Psoas muscle (tissue), 8 donors: ENCODE measurements at places on chromosomes 6 and 20. TPM values are rescaled to one million over a fixed set of nuclear protein-coding genes. Genes with fewer than 3 reads are reported as not detected.

- DNase-seq: no peak
- no peak overlapping the region for H3K27ac ChIP-seq
- H3K27me3 ChIP-seq: no peaks in the 10 kb centered on the region
- H3K4me3 ChIP-seq: no peak overlapping the region
- no peaks in the 10 kb centered on the region for H3K4me1 ChIP-seq
- H3K36me3 ChIP-seq: no peaks in the 10 kb centered on the region
Measured at GRCh38 chr6:1991332-1991878, 254.0 kb downstream of the GMDS start.

DNA sequence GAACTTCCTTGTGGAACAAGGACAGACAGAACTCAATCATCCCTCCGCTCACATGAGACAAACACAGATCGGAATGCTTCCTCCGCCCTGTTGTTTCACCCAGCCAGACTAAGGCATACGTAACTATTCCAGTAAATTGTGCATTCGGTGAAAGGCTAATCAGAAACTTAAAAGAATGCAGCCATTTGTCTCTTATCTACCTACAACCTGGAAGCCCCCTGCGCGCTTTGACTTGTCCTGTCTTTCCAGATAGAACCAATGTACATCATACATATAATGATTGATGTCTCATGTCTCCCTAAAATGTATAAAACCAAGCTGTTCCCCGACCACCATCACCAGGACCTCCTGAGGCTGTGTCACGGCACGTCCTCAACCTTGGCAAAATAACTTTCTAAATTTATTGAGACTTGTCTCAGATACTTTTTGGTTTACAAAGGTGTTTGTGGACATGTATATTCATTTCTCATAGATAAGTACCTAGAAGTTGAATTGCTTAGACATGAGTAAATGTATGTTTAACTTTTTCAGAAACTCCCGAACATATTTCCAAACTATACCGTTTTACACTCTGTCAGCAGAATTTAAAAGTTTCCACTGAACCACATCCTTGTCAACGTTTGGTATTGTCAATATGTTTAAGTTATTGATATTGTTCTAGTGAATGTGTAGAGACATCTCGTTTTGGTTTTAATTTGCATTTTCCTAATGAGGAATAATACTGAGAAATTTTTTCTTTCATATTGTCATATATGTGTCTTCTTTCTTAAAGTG, 197.6 kb upstream of the THBS2 start:
- DNase-seq: no peak
- no peaks in the 10 kb centered on the region for H3K4me1 ChIP-seq
- H3K27me3 ChIP-seq: no peaks in the 10 kb centered on the region
- no peaks in the 10 kb centered on the region for H3K36me3 ChIP-seq

DNA sequence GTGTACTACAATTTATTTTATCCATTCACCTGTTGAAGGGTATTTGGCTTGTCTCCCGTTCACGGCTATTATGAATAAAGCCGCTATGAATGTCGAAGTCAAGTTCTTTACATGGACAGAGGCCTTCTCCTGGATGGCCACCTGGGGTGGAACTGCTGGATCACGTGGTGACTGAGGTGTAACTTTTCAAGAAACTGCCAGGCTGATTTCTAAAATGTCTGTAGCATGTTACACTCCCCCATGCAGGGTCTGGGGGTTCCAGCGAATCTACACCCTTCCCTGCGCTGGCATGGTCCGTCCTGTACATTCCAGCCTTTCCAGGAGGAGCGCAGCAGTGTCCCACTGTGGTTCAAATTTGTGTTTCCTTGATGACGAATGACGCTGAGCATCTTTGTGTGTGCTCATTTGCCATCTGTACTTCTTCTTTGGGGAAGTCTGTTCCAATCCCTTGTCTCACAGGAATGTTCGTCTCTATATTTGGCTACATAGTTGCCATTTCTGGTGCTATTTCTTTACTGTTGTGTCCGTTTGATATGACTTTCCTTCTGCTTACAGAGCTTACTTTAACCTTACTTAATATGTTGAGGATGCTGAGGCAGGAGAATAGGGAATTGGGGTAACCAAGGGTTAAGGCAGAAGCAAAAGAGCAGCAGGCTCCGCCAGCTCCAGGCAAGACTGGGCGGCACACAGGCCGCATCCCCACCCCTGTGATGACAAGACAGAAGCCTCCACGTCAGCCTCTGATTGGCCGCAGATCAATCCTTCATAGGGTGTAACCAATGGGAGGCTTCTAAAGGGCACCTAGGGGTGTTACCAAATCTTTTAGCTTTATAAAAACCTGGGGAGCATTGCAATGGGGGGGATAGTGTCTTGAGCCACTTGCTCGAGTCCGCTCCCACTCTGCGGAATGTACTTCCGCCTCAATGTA, 106.6 kb downstream of the TAF4 start:
- no peaks in the 10 kb centered on the region for H3K4me1 ChIP-seq
- no peak overlapping the region for H3K27ac ChIP-seq
- H3K4me3 ChIP-seq: no peak overlapping the region
- no peaks in the 10 kb centered on the region for H3K36me3 ChIP-seq

DNA sequence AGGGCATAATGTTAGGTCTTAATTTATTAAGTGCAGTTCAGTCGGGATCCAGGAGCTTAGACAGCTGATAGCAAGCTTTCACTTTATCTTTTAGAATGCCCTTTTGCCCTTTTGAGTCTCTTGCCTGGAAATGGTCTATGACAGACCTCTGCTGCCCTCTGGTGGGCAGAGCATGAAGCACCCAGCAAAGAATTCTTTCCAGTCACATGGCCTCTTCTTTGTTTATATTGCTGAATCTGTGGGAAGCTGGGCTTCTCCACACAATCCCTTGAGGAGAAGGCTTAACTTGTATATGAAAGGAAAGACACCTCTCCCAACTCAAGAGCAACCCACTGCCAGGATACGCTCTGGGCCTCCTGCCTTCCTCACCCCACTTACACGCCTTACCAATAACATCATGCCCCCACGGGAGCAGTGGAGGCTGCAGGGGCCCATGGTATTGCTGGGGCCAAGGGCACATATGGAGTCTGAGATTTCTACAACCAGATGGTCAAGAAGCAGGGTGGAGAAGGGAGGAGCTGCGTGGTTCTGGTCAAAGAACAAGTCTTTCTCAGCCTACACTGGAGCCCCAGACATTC, 20.4 kb downstream of the WFDC3 start:
- H3K4me3 ChIP-seq: no peak overlapping the region
- peak; percentile 86 for DNase-seq
- no peaks in the 10 kb centered on the region for H3K27me3 ChIP-seq
- H3K4me1 ChIP-seq: no peaks in the 10 kb centered on the region

DNA sequence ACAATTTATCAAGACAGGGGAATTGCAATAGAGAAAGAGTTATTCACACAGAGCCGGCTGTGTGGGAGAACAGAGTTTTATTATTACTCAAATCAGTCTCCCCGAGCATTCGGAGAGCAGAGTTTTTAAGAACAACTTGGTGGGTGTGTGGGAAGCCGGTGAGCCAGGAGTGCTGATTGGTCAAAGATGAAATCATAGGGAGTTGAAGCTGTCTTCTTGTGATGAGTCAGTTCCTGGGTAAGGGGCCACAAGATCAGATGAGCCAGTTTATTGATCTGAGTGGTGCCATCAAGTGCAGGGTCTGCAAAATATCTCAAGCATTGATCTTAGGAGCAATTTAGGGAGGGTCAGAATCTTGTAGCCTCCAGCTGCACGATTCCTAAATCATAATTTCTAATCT, 50.0 kb upstream of the ECI2 start:
- H3K27ac ChIP-seq: no peak overlapping the region
- H3K4me3 ChIP-seq: no peak overlapping the region
- no peak for DNase-seq
- no peaks in the 10 kb centered on the region for H3K36me3 ChIP-seq
- no peaks in the 10 kb centered on the region for H3K4me1 ChIP-seq

ZNF165 gene
- 0.14 TPM for total RNA-seq

RAD21L1 gene
- not detected for total RNA-seq

RNF182 gene
- total RNA-seq: 0.09 TPM

RAB32 gene
- 2.4 TPM for total RNA-seq

TGM6 gene
- not detected for total RNA-seq

CDH4 gene
- 1.0 TPM for total RNA-seq

EPHA7 gene
- 0.10 TPM for total RNA-seq
